ENCODE measurements at places on chromosomes 1 and 21. TPM values are rescaled to one million over a fixed set of nuclear protein-coding genes. Genes with fewer than 3 reads are reported as not detected.

DNA sequence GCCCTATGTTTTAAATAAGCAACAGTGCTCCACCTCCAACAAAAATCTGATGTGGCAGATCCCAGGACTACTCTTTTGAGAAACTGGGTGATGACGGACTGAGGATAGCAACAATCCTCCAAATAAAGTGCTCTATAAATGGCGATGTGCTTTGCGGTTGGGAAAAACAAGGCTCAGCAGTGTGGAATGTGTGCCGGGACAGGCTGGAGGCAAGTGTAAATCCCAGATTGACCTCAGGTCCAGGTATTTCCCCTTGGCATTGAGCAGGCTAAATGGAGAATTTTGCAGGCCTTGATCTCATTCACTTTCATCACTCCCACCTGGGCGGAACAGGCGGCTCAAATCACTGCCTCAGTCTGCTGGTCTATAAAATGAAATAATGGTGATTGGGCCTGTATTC is 35.1 kb downstream of the LRRC42 start:
- DNase-seq: no peak
- H3K4me3 ChIP-seq: no peak overlapping the region
- H3K36me3 ChIP-seq: no peaks in the 10 kb centered on the region
- H3K4me1 ChIP-seq: peaks cover 10% of the 10 kb centered on the region
- H3K27me3 ChIP-seq: no peaks in the 10 kb centered on the region
- H3K27ac ChIP-seq: no peak overlapping the region

Gene OR2AK2
- not detected for total RNA-seq

Gene POLR3C
- total RNA-seq: 31.3 TPM

Gene MROH7
- not detected for total RNA-seq

All from chondrocyte (in vitro differentiated cells).